ENCODE measurements at places on chromosomes 6 and 20.

- DNase-seq = no peak
These were observed 56.9 kb downstream of the SYNJ2 start for GRCh38 chr6:158038291-158039177.

GRCh38 chr6:116008470-116009243 lies 52.0 kb downstream of the FRK start:
- DNase-seq = no peak

- no peak for DNase-seq
These were observed 31.4 kb downstream of the RGS17 start for GRCh38 chr6:153099636-153100035.

DNA sequence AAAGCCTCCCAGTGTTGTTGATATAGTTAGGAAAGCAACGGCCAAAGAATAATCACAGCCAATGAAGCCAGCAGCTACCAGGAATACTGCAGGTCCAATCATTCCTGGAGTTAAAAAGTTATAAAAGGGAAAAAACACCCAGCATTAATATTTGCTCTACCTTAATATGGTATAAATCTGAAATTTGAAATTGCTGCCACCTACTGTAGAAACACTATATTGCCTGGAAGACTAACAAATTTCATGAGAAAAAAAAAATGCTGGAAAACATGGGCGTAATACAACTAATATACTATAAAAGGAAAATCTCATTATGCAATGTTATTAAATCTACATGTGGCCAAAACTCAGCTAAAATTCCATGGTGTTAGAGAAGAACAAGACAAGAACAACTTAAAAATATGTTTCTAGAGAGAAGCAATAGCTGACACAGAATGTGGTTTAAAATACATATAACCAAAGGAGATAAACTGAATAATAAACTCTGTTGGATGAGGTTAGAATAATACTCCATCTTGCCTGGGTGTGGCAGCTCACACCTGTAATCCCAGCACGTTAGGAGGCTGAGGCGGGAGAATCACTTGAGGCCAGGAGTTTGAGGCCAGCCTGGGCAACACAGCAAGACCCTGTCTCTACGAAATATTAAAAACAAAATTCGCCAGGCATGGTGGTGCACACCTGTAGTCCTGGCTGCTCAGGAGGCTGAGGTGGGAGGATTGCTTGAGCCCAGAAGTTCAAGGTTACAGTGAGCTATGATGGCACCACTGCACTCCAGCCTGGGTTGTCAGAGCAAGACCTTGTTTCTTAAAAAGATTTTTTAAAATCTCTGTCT lies 43.1 kb downstream of the SLC17A5 start:
- DNase-seq = no peak

GRCh38 chr20:8254911-8255582 lies 123.0 kb downstream of the PLCB1 start:
- no peak for DNase-seq

GRCh38 chr6:12313992-12314589 lies 23.9 kb downstream of the EDN1 start:
- no peak for DNase-seq

GRCh38 chr6:9841886-9842725 lies 572.8 kb downstream of the TFAP2A start:
- no peak for DNase-seq

DNA sequence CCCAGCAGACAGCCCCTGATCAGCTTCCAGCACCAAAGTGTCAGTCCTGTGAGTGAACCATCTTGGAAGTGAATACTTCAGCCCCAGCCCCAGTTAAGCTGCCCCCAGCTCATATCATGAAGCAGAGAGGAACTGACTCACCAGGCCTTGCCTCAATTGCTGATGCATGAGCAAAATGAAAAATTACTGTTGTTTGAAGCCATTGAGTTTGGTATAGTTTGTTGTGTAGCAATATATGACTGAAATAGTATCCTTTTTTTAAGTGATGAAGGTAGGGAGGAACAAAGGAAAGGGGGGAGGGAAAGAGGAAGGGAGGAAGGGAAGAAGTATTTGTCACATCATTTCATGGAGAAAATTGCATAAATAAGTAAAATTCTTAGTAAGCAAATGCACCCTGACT lies 266.4 kb downstream of the MAFB start:
- DNase-seq = no peak

DNA sequence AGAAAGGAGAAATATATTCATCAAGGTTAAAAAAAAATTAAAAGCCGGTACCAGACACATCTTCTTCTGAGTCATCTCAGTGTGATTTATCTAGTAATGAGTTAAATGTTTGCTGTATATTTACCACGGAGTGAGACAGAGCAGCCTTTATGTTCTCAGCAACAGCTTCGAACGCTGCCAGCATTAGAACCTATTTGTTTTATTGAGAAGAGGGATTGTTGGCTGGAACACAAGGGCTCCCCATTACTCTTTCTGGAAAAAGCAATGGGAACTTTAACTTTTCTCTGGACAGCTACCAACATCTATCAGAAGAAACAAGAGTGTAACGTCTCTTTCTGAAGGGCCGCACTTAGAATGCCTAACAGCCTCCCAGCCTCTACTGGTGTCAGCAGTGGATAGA lies 105.3 kb upstream of the TAB2 start:
- DNase-seq = no peak

GRCh38 chr6:30799210-30799609 lies 54.9 kb upstream of the IER3 start:
- no peak for DNase-seq

- DNase-seq = no peak
These were observed 198.0 kb downstream of the FARS2 start for GRCh38 chr6:5459346-5459745.

All from activated CD4-positive, alpha-beta T cell treated with anti-CD3 and anti-CD28 coated beads, Interleukin-2, amount 50 U/mL, for 48 hours (primary cell).